ENCODE measurements at places on chromosomes 13 and 19.

- DNase-seq: no peak
These were observed 205.6 kb downstream of the LHFPL6 start for GRCh38 chr13:39397226-39397895.

DNA sequence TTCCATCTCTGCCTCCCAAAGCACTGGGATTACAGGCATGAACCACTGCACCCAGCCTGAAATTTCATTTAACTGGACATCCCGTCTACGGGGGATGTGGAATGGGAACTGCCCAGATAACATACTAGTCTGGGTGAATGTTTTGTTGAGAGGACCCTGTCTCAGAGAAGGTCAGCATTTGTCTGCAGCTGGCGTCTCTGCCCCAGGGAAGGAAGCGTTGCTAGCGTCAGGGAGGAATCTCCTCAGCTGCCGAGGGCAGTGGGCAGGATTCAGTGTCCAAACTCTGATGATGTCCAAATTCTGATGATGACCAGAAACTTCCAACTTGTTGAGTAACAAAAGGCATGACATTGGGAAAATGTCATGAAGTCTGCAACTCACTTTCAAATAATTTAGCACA lies 3.1 kb downstream of the NXNL1 start:
- no peak for DNase-seq

GRCh38 chr13:83024955-83025594 lies 857.2 kb downstream of the SLITRK1 start:
- DNase-seq: no peak

GRCh38 chr19:366951-367350 lies 22.4 kb upstream of the MIER2 start:
- no peak for DNase-seq

- DNase-seq: no peak
These were observed 89.7 kb upstream of the SIAH3 start for GRCh38 chr13:45941261-45941660.

DNA sequence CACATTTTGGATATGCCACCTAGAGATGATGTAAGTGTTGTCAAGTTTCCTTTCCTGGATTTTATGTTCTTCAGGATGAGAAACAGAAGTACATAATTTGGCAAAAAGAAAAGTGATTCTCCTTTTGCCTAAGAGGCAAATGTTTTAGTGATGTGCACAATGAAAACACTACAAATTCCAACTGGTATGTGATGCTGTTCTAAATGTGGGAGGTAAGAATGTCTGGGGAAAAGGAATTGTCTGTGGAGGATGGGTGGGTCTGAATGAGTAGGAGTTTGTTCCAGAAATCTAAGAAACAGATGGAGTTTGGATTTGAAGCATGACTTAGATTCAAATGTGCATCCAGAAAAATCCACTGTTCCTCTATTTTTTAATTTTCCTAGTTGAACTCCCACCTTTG lies 473.6 kb upstream of the SPRY2 start:
- no peak for DNase-seq

GRCh38 chr19:12943437-12944044 lies 2.1 kb upstream of the RAD23A start:
- DNase-seq: no peak

GRCh38 chr13:112648966-112649690 lies 40.7 kb upstream of the ATP11A start:
- no peak for DNase-seq

- peak; percentile 65 for DNase-seq
These were observed 7.3 kb downstream of the RPS16 start for GRCh38 chr19:39428283-39429112.

DNA sequence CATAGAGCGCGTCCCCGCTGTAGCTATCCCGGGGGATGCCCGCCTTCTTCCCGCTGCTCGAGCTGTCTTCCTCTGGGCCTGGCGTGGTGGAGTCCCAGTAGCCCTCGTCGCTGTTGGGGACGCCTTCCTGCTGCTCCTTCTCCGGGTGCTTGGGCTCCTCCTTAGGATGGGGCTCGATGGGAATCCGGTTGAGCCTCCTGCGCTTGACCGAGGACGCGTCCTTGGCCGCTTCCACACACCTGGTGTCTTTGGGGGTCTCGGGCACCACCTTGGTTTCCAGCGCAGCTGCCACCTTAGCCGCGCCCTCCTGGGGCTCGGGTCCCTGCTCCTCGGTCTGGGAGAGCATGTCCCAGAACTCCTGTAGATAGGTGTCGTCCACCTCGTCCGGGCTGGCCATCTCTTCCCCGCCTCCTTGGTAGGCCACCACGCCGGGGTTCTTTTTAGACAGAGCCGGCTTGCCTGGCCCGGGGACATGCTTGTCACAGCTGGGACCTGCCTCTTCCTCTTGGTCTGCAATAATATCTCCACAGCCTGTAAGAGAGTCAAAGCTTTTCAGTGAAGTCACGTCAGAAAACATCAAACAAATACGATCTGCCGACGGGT lies 2.0 kb downstream of the AMER2 start:
- DNase-seq: no peak

- DNase-seq: no peak
These were observed 36.8 kb upstream of the PSG9 start for GRCh38 chr19:43306097-43306496.

DNA sequence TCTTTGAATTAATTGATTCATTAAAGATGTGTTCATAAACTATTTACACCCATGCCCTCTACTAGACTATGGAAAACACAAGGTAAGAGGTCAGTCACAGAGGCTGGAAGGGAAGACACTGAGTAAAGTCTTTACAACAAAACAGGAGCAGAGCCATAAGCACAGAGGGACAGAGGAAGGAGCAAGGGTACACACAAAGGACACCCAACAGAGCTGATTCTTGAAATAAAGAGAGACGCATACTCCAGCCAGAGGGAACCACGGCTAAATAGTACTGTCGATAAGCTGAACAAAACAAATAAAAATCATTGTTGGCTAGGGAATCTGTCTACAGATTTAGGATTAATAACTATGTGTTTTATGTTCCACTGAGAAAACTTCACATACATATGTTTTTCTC lies 289.2 kb downstream of the EFNB2 start:
- DNase-seq: no peak

GRCh38 chr19:54023191-54023590 lies 31.8 kb downstream of the CACNG6 start:
- no peak for DNase-seq

GRCh38 chr13:68232351-68233130 lies 1002.4 kb upstream of the PCDH9 start:
- DNase-seq: no peak

DNA sequence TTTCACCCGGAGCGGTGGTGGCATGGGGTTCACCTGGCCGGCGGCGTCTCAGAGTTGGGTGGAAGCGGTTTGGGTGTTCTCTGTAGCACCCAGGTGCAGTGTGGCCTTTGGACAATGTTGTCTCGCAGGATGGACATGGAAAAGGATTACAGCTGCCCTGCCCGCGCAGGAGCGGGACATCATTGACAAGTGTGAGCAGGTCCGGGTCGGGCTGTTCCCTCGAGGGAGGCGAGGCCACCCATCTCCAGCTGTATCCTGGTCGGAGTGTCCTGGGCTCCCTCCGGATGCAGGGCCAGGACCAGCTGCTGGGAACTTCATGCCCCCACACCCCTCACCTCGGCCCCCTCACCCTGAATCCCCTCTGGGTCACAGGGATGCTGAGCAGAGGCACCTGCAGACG lies 7.8 kb upstream of the ZNF14 start:
- no peak for DNase-seq

DNA sequence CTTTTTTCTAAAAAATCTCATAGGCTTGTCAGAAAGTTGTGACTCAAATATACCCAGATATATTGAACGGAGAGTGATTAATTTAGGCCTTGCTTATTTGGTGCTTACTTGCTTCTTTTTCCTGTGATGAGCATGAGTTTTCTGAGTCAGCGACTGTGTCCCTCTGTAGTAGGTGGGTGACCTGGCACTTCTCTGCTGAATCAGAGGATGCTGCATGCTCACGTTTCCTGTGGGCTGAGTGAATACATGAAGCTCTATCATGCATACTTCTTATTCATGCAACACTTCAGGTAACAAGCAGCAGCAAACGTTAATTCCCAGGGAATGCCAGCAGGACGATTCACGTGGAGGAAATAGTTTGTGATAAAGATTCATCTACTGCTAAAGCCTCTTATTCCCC lies 245.0 kb downstream of the KLF5 start:
- DNase-seq: no peak

- DNase-seq: no peak
These were observed 850 bp upstream of the CERS4 start for GRCh38 chr19:8208119-8208921.

- DNase-seq: peak; percentile 80
These were observed 27.3 kb upstream of the GPI start for GRCh38 chr19:34337739-34338138.

DNA sequence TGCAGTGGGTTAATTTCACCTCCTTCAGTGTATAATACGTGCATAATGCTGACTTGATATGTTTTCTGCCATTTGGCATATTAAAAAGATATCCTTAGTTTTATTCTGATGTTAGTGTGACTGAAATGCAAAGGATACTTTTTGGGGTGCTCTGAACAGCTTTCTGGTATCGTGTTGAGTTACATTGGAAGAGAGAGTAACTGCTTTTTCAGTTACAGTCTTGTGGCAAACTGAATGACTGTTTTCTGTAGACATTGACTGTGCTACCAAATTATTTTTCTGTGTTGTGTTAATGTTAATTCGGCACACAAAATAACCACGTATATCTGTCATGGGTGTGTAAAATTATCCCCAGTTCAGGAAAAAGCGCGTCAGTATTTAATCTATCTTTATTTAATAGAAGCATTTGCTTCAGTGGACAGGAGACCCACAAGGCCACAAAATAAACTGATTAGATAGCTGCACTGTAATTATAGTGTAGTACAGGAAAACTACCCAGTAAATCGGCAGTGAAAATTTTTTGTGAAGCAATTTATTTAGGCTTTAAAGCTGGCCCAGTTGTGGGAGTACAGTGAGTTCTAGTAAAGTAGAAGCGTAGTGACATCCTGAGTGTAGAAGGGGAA lies 2.5 kb downstream of the URI1 start:
- DNase-seq: no peak

GRCh38 chr19:55289117-55289796 lies 5.5 kb downstream of the BRSK1 start:
- no peak for DNase-seq

DNA sequence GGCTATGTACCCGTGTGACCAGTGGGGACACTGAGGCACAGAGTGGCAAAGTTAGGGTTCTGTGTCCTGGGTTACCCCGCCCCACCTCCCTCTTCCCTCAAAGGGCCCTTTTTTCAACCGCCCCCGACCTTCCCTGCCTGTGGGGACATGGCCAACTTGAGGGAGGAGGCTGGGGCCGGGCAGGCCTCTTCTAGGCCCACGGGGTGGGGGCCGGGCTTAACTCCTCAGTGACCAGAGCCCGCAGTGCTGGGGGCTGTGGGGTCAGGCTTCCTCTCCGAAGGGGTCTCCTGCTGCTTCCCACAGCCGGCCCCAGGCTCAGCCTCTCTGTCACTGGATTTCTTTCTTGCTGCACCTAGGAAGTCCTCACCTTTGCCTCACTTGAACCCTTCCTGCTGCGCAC lies 23.9 kb downstream of the PIAS4 start:
- DNase-seq: no peak

GRCh38 chr13:36548129-36548528 lies 115.8 kb downstream of the CCNA1 start:
- no peak for DNase-seq

DNA sequence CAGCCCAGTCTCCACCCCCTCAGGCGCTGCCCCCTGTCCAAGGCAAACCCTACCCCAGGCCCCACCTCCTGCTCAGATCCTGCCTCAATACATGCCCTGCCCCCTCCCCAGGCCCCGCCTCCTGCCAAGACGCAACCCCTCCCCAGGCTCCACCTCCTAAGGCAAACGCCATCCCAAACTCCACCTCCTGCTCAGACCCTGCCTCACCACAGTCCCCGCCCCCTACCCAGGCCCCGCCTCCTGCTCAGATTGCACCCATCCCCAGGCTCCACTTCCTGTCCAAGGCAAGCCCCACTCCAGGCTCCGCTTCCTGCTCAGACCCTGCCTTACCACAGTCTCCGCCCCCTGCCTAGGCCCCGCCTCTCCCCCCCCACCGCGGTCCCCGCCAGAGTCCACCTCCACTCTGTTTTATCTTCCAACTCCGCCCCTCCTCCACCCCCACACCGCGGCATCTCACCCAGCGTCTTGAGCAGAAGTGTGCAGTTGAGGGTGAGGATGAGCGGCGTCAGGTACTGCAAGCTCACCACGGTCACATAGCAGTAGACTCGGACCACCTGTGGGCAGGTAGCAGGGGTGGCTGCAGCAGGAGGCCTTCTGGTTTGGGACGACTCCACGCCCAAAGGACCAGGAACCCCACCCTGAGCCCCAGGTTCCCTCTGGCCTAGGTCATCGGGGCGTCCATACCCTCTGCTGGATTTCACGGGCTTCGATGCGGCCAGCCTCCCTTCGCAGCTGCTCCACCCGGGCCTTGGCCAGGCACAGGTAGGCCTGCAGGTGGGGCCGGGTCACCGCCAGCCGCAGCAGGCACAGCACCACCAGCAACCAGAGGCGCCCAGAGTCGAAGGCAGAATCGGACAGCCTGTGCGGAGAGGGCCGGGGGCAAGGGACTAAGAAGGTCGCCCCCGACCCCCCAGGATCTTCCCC lies 17.7 kb downstream of the TMEM161A start:
- peak; percentile 92 for DNase-seq

- DNase-seq: no peak
These were observed 1.5 kb upstream of the TRPC4 start for GRCh38 chr13:37870895-37871550.

DNA sequence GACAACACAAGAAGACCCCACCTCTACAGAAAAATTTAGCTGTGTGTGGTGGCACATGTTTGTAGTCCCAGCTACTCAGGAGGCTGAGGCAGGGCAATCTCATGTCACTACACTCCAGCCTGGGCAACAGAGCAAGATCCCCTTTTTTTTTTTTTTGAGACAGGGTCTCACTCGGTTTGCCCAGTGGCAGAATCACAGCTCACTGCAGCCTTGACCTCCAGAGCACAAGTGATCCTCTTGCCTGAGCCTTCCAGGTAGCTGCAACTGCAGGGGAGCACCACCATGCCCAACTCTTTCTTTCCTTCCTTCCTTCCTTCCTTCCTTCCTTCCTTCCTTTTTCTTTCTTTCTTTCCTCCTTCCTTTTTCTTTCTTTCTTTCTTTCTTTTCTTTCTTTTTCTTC lies 4.2 kb upstream of the CLEC4G start:
- no peak for DNase-seq

- DNase-seq: no peak
These were observed 10.9 kb downstream of the SLC46A3 start for GRCh38 chr13:28707629-28708427.

DNA sequence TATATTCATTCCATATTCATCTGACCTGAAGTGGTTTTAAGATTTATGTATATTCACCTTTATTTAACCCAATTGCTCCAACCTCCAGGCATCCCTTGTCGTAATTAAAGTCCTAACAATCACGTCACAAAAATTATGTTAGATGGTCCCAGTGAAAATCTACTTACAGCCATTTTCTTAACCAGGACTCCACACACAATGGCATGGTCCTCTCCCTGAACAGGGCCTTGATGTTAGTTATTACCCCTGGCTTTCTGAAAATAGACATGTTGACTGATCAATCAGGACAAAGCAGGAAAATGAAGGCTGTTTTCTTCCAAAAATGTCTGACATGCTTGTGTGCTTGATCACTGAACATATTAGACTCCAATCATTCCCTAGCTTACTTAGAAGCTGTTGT lies 542.7 kb upstream of the SLITRK5 start:
- DNase-seq: no peak

Data from mucosa of gallbladder (tissue), 1 donor.